ENCODE measurements at places on chromosomes 3 and 15.

- DNase-seq = no peak
These were observed 1306.3 kb upstream of the EPHA6 start for GRCh38 chr3:95508124-95508523.

DNA sequence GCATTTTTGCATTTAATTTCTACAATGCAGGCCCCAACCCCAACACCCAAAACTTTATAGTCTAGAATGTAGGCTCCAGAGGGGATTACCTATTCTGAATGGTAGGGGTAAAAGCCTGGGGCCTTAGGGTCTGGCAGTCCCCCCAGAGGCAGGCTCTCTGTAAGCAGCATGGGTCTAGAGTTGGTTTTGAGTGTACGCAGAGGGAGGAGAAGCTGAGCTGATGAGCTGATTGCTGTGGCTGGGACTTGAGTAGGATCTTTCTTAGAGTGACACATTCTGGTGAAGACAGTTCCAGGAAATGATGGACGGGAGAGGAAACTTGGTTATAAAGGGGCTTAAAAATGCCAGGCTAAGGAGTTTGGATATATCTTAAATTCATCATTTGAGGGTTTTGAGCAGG lies 2.1 kb downstream of the LPP start:
- no peak for DNase-seq

DNA sequence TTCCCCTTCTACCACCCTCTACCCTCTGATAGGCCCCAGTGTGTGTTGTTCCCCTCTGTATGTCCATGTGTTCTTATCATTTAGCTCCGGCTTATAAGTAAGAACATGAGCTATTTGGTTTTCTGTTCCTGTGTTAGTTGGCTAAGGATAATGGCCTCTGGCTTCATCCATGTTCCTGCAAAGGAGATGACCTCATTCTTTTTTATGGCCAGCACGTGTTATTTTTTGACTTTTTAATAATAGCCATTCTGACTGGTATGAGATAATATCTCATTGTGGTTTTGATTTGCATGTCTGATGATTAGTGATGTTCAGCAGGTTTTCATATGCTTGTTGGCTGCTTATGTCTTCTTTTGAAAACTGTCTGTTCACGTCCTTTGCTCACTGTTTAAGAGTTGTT lies 63.1 kb upstream of the NPHP3 start:
- DNase-seq = no peak

- DNase-seq = no peak
These were observed 11.5 kb upstream of the PARP14 start for GRCh38 chr3:122668930-122669730.

- DNase-seq = no peak
These were observed 547.6 kb downstream of the FOXP1 start for GRCh38 chr3:71035886-71036285.

DNA sequence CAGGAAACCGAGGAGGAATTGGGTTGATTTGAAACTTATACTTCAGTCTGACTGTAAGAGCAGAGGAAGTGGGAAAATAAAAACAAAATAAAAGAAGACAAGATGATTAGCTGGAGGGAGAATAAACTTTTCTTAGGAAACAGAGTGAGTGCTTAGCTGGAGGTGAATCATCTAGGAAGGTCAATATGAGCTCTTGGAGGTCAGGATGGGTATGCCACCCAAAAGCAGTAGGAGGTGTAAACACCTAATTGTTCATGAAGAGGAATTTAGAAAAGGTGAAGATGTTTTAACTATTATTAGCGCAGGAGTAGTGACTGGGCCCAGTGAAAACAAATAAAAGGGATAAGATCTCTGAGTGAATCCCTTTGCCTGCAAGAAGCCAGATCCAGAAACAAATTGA lies 39.9 kb upstream of the ARL14 start:
- DNase-seq = no peak

DNA sequence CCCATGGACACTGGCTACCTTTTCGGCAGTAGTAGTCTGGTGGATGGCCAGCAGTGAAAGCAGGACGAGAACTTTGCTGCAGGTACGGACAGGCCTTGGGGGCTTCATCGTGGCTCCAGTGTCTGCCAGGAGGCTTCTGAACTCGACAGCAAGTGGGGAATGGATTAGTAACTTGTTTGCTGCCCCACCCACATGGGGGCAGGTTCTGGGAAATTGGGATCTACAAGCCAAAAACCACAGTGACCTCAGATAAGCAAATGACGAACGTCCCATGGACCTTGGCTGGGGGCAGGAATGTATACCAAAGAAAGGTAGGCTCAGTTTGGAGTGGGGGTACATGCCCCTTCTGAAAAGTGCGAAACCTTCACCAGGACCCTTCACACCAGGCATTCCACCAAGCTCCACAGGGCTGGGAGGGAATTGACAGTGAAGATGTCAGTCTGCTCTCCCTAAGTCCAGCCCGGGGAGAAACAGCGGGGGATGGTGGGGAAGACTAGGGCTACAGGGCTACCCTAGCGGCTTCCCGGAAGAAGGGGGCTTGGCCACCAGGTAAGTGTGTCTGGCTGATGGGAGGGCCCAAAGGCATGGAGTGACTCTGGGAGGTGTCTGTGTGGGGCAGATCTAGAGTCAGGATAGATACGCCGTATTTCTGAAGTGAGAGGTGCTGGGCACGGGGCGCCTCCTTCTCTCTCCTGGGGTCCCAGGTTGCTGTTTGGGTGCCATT lies at the start of gene ITIH4:
Gene ITIH4, minus strand, starts transcription at position 138 of the 724 bp plus-strand sequence. Its CDS starts 30 bp downstream, at position 108.
- no peak for DNase-seq

GRCh38 chr3:396293-396692 lies 199.7 kb downstream of the CHL1 start:
- no peak for DNase-seq

- DNase-seq = no peak
These were observed 33.8 kb upstream of the SUCLG2 start for GRCh38 chr3:67688231-67688630.

- no peak for DNase-seq
These were observed 12.4 kb downstream of the DNAJB8 start for GRCh38 chr3:128454310-128454618.

DNA sequence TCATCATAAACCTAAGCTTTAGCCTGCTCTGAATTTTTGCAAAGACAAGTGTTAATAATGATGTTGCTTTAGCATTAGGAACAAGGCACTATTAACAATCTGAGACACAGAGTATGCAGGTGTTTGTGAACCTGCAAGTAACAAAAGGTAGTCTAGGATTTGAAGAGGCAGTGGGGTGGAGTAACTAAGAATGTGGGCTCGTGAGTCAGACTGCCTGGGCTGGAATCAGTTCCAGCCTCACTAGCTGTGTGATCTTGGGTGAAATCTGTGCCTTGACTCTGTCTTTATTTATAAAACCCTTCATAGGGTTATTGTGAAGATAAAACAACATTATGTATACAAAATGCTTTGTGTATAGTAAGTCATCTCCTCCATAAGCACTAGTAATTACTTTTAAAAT lies 610.6 kb upstream of the CFAP20DC start:
- DNase-seq = no peak

DNA sequence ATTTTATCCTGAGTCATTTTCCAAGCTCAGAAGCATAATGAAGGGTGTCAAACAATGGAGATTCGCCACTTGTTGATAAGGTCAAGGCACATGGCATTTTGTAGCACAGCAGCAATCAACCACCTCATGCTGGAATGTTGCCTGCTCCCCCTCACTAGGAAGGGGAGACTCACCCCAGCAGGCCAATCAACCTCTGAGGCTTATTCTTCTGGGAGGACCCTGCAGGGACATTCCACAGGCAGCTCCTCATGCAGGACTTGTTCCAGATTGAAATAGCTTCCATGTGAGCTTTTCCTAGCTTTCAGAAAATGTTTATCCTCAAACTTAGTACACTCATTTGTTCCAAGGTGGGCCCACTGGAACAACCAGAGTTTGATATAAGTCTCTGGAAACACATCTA lies 77.6 kb downstream of the SSR3 start:
- DNase-seq = no peak

DNA sequence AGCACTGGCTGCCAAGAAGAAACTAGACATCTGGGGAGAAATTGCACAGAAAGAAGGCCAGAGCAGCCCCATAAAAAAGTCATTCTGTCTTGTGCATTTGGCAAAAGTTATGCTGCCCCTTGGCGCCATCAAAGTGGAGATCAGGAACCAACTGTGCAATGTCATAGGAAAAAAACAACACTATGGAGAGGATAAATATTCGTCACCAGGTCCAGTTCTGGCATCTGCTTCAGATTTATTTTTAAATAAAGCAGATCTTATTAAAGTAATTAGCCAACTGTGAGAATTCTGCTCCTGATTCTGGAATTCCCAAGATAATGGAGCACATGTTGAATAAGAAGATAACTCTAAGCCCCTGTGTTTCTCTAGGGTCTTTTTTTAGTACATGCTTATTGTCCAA lies 500.0 kb upstream of the IL12A start:
- DNase-seq = no peak

- DNase-seq = no peak
These were observed 182.9 kb downstream of the AKAP13 start for GRCh38 chr15:85563328-85563727.

DNA sequence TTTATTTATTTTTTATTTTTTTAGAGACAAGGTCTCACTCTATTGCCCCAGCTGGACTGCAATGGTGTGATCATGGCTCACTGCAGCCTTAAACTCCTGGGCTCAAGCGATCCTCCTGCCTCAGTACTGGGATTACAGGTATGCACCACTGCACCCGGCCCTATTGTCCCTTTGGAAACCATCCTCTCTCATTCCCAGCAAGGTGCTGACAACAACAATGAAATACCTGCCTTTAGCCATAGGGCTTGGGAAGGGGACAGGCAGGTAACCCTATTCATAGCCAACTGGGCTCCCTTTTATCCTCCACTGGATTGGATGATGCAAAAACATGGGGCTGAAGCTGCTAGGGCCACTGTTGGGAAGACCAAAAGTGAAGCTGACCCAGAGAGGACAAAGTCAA lies 43.1 kb downstream of the SCAP start:
- DNase-seq = no peak

DNA sequence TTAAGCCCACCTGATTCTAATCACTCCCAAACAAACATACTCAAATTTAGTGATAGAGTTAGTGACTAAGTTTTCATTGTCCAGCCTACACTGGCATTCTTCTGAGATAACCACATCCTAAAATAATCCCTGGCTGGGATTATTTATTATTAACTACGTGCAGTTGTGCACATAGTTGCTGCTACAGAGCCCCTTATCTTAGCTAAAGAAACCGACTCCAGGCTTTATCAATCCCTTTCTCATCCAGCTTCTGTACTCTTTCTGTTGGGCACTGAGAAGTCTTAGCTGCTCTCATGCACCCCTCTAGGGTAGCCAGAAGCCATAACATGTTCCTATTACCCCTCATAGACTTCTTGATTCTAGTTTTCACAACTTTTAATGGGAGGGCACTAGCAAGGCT lies 208.7 kb downstream of the MBNL1 start:
- no peak for DNase-seq

Data from C1 segment of cervical spinal cord (tissue), 14 donors.